ENCODE measurements at places on chromosomes 3 and 15.

DNA sequence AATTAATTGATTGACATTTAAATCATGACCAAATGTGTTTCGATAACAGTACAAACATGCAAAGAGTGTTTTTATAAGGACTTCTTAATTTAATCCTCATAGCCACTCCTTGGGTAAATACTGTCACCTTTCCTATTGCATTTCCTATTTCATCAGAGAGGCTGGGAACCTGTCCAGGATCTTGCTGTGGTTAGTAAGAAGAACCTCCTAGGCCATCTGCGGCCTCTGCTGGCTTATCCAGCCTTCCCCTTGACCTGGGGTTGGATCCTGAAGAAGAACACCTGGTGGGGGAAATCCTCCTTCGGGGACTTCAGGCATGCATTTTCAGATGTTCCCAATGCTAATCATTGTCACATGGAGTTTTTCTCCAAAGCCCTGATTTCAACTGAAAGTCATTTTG is 25.5 kb downstream of the GLDN start:
- peak; percentile 32 for DNase-seq

DNA sequence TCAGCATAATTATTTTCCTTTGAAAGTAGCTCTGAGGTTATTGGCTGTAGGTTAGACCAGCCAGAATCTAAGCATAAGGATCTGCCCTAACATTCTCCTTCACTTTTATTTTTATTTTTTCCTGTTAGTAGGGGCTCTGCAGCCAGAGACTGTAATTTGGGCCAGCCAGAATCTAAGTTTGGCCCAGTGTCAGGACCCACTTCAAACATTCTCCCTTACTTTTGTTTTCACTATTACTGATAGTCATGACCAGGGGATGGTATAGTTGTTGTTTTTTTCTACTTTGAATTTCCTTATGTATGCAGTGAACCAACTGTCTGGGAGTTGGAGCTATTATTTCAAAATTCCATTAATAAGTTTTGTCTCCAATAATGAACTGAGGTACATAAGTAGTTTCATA is 121.0 kb upstream of the MBNL1 start:
- DNase-seq, result no peak

DNA sequence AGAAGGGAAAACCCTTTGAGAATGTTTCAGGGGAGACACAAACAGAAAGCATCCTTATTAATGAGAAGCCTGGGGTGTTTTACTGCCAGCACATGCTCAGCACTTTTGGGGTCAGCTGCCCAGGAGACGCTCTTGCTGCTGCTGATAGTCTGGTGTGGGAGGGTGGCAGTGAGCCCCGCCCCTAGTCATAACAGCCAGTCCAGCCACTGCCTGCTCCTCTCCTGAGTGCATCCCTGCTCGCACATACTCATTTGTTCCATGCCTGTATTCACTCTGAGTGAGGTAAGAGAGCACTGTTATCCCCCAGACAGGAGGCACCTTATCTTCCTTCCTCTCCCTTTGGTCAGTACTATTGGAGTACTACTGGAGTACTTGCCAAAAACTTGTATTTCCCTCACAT is 101.3 kb downstream of the ETFA start:
- DNase-seq, result no peak

DNA sequence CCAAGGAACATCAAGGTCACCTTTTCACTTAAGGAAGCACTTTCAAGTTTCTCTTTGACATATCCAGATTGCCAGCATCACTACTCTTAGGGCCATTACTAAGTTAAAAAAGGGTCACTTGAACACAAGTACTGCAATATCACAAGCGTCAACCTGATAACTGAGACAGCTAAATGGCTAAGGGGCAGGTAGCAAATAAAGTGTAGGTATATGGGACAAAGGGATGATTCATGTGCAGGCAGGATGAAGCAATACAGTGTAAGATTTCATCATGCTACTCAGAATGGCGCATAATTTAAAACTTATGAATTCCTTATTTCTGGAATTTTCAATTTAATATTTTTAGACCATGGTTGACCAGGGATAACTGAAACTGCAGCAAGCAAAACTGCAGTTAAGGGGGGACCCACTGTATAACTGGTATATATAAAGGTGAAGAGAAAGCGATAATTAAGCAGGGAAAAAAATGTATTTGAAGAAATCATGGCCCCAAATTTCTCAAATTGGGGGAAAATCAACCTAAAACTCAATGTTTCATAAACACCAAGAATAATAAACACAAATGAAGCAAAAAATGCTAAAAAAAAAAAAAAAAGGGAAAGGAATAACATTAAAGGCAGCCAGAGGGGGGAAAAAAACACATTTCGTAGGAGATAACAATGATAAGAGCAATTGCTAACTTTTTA is 13.1 kb downstream of the CCR1 start:
- no peak for DNase-seq

DNA sequence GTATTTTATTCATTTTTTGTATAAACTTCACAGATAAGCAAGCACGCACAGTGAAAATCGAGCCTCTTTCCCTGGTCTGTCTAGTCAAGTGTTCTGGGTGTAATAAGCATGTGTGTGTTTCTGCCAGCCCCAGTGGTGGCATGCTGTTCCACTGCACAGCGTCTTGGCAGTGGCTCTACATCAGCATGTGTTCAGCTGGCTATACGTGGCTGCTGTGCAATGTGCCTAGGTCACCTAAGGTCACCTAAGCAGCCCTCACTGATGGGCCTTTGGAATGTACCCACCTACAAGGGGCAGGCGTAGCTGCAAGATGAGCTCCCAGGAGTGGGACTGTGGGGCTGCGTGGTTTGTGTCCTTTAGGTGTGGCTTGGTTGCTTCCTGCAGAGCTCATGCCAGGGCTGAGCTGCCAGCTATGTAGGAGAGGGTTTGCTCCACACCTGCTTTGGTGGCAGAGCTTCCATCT is 4.9 kb downstream of the LIMD1 start:
- no peak for DNase-seq
